ENCODE measurements at places on chromosomes 7 and 10.

GRCh38 chr7:149321978-149322541 lies 60.1 kb downstream of the ZNF783 start:
- no peak for DNase-seq

GRCh38 chr10:90413196-90413595 lies 444.6 kb downstream of the HTR7 start:
- no peak for DNase-seq

DNA sequence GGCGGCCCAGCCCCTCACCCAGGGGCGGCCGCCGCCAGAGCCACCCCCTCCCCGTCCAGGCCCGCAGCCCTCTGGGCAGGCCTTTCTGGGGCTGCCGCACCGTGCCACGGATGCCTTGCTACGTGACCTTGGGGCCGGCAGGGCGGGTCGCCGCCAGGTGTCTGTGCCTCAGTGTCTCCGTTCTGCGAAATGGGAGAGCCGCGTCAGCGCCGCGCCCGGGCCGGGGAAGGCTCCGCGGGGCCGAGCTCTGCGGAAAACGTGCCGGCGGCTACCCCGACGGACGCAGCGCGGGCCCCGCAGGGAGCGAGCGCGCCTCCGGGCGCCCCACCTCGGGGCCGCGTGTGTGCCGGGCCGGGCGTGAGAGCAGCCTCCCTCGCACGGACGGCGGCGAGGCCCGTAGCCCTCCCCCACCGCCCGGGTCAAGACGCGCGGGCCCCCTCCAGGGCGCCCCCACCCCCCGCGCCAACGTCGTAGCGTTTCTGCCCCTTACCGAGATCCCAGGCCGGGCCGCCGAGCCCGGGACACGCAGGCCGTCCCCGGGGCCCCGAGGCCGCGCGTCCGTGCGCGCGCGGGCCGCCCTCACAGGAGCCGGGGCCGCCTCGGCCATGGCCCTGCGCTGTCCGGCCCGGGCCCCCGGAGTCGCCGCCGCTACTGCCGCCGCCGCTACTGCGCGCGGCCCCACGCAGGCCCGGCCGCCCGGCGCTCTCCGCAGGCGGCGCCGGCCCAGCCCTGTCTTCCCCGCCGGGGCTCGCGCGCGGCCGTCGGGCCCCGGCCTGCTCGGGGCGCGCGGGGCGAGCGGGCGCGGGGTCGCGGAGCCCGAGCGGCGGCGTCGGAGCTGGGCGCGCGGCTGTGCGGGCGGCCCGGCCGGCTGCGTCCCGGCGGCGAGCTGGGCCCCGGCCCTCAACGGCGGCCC lies 1.1 kb downstream of the ZNF777 start:
- no peak for DNase-seq

- no peak for DNase-seq
Measured at GRCh38 chr10:95133016-95133752, 60.9 kb upstream of the ACSM6 start.

DNA sequence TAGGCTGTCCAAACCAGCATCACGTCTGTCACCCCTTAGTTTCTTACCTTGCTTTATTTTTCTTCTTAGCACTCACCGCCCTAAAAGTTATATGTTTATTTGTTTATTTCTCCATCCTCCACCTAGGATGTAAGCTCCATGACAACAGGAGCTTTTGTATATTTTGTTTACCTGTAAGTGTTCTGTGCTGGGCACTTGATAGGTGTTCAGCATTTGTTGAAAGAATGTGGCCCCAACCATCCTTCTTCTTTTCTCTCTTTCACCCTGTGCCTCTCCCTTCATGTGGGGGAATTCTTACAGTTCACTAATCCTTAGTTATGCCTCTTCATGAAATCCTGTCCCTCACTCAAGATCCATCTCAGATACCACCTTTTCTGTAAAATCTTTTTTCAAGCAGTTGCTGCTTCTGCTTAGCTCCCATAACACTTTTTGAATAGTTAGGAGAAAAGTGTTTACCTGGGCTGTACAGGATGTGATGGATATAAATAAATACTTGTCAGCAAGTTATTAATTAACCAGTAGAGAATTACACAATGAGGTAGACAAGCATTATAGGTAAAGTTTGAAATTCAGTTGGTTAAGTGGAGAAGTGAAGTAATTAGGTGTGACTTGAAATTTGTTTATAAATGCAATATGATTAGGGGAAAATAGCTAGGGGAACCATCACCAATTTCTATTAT lies 9.7 kb downstream of the AHR start:
- DNase-seq, result no peak

DNA sequence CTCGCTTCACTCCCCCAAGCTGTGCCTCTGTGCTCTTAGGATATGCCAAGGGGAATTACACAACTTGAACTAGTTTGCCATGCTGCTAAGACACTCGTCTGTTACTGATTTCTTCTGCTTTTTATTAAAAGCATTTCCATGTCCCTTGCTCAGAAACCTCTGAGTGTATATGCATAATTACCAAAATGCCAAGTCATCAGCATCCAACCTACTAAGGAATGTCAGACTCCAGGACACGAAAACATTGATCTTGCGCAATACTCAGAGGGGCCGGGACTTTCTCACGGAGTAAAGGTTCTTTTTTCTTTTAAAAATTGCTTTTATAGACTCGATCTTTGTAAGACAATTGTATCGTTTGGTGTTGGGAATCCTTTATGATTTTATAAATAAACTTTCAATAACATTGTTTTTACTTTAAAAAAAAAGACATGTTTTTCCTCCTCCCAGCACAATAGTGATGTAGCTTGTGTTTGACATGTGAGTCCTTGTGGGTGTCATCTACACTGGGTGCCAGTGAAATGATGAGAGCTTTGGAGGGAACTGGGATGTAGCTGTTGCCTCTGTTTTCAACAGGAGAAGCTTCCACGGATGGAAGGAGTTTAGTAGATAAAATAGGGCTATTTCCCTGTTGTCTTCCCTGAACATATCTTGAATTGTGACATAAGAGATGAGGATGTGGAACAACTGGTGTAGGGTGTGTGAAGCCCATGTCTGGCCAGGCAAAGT lies 43.6 kb downstream of the CNNM1 start:
- DNase-seq, result no peak

DNA sequence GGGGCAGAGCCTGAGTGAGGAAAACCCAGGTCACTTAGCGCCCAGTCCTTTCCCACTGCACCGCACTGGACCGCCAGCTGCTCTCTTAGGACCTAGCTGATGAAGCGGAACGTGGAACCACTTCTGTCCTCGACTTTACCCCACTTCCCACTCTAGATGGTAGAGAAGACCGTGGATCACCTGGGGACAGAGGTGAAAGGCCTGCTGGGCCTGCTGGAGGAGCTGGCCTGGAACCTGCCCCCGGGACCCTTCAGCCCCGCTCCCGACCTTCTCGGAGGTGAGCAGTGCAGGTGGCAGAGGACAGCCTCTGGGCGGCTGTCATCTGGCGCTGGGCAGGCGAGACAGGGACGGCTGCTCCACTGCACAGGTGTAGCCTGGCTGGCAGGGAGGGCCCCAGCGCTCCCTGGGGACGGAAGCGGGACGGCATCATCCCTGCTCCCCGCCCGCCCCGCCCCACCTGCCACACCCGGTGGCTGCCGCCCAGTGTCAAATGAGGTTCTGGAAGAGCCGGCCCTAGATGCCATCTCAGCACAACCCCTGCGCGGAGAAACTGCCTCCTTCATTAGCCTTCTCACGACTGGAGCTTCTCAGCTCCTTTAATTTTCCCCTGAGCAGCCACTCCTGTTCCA lies 11.7 kb downstream of the PLAC9 start:
- no peak for DNase-seq

- no peak for DNase-seq
Measured at GRCh38 chr7:56483861-56484550, 367.8 kb upstream of the NUPR2 start.

GRCh38 chr7:55252386-55252785 lies 112.8 kb upstream of the LANCL2 start:
- no peak for DNase-seq

DNA sequence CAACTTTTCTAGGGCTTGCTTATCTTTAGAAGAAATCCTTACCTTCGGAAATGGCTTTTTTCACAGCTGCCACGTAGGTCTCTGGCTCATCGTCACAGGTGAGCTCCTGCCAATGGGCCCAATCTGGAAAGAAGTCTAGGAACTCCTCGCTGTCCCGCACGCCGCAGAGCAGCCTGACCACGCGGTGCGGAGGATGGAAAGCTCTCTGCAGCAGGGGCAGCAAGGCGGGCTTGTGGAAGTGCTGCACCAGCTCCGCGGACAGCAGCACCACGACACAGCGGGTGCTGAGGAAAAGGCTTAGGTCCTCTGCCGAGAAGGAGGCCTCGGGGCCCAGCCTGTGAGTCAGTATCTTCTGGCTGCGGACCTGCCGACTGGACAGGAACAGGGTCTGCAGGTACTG lies 10.8 kb downstream of the PIK3AP1 start:
- DNase-seq, result no peak

GRCh38 chr7:158285383-158285770 lies 302.2 kb downstream of the PTPRN2 start:
- DNase-seq, result no peak

DNA sequence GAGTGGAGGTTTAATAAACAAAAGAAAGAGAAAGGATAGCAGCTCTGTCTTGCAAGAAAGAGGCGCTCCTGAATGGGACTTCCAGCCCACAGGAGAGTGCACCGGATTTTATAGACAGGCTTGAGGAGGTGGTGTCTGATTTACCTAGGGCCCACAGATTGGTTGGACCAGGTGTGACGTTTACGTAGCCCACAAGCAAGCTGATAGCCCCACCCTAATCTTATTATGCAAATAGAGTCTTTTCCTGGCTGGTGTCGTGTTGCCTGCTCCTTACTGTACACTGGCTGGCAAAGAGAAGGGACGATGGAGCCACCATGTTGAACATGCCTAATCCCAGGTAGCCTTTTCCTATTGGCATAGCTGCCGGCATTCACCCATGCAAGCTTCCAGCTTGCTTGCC lies 319.7 kb upstream of the POM121L12 start:
- no peak for DNase-seq

GRCh38 chr7:131488361-131488760 lies 68.1 kb downstream of the PODXL start:
- no peak for DNase-seq

GRCh38 chr7:70602117-70602516 lies 529.8 kb upstream of the GALNT17 start:
- DNase-seq, result no peak

DNA sequence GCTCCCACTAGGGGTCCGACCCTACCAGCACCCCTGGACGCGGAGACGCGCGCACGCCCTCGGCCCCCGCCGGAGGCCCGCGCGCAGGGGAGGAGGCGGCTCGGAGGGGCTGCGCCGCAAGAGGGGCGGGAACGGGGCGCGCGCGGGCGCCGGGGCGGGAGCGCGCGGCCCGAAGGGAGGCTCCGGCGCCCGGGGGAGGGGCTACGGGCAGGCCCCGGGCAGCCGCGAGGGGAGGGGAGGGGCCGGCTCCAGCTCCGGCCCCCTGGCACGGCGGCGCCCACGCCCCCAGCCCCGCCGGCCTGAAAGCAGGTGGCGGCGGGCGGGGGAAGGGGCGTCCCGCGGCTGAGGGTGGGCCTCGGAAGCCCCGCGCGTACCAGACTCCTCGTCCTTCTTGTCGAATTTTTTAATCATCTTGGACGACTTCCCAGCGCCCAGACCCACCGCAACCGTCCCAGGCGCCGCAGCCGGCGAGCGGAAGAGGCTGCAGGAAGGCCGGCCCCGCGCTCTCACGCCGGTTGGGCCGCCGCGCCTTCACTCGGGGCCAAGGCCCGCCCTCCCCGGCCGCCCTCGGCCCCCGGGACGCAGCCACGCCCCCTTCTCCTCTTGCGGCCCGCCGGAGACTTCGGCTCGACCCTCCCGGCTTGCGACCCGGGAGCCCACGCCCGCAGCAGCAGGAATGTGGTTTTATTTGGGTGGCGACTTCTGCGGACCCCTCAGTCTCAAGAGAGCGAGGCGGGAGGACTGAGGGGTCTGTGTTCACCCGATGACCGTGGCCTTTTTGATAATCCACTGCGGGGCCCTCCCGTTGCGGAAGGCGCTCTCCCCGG lies at the start of gene COPG2:
TSS of gene COPG2 (minus strand) at position 491 of the 827 bp plus-strand sequence. CDS start at position 411, 80 bp downstream.
- DNase-seq, result peak; percentile 69

- DNase-seq, result peak; percentile 42
Measured at GRCh38 chr7:154968336-154969001, 34.5 kb downstream of the PAXIP1 start.

DNA sequence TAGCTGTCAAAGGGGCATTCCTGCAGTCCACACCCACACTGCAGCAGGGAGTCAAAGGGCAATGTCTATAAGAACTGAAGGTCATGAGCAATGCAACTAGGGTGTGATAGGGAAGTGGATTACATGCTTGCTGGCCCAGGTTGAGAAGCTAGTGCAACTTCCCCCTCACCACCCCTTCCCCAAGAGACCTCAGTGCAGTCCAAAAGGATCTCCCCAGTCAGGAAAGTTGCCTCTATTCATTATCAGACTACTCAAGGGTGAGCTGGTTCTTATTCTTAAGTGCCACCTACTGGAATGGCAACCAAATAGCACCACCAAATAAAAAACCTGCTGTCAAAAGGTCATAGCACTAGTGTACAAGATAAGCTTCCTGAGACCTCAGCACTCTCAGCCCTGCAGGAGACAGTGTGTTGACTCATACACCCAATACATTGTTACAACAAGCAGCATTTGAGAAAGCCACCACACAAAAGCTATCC lies 28.2 kb downstream of the MTERF1 start:
- no peak for DNase-seq

DNA sequence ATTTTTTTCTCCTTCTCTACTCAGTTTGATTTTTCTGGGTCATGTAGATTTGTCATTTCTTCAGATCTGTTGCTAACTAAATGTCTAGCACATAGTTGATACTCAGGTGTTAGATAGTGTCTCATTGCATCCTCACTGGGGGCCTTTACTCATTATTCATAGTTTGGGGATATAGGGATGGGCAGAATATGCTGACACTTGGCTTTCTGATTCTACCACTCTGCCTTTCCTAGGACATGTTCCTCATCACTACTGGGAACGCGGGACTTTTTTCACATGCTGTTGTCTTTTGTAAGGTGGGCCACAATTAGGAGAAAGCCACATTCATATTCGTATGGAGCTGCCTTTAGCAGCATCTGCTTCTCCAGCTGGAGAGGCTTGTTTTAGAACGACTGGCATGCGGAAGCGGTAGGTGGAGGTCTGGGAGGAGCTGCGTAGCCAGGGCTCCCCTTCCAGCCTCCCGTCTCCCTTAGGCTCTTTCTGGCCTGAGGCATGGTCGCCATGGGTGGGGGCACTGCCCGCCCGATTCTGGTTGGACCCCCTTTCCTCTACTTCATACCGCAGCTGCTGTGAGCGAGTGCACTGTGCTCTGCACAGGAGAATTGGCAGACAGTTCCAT lies 78.8 kb downstream of the SND1 start:
- no peak for DNase-seq

DNA sequence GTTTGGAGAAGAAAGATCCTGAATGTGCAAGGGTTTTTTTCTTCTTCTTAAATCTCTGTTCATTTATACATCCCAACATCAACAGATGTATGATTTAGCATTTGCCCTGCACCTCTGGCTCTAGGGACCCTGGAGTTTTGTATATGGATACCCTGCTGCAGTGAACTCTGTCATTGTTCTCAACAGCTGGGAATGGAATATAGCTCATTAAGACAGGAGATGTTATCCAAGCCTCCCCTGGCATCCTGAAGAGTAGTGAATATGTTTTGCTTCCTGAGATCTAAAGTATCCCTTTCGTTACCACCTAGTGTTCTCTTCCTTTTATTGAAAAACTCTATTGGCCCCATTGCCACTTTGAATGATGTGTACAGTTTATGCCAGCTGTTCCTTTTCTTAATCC lies 275.9 kb downstream of the EXOC4 start:
- no peak for DNase-seq

- no peak for DNase-seq
Measured at GRCh38 chr10:87765666-87766376, 52.2 kb downstream of the ATAD1 start.

- DNase-seq, result no peak
Measured at GRCh38 chr10:76641215-76641614, 996.4 kb downstream of the KCNMA1 start.
